ENCODE measurements at places on chromosomes 11 and 22. TPM values are rescaled to one million over a fixed set of nuclear protein-coding genes. Genes with fewer than 3 reads are reported as not detected.

DNA sequence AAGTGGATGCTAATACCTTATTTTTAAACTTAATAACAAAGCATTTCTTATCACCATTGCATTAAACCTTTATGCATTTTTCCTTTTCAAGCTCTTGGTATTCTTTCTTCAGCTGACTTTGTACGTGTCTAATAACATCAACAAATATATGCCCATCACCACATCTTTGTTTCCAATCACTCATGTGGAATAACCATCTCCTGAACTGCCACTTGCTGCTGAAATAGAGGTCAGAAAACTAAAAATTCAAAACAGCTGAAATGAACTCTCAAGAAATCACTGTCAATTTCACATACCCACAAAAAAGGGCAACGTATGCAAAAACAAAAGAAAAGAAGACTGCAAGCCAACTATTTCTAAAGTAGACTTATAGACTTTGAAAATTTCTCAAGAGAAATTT is 7.4 kb downstream of the MSANTD4 start:
- peaks cover 22% of the 10 kb centered on the region for H3K36me3 ChIP-seq
- no peak for DNase-seq
- H3K4me3 ChIP-seq = no peak overlapping the region
- H3K27ac ChIP-seq = no peak overlapping the region

GRCh38 chr22:48091656-48092223 is 1329.3 kb downstream of the TBC1D22A start:
- no peak for DNase-seq
- no peaks in the 10 kb centered on the region for H3K27me3 ChIP-seq
- no peak overlapping the region for H3K4me3 ChIP-seq
- no peaks in the 10 kb centered on the region for H3K36me3 ChIP-seq
- peaks cover 5% of the 10 kb centered on the region for H3K4me1 ChIP-seq

GRCh38 chr11:120208777-120209176 is 2.1 kb upstream of the OAF start:
- no peak overlapping the region for H3K27ac ChIP-seq
- no peak overlapping the region for H3K4me3 ChIP-seq
- no peaks in the 10 kb centered on the region for H3K36me3 ChIP-seq
- DNase-seq = no peak
- H3K27me3 ChIP-seq = peaks cover 7% of the 10 kb centered on the region
- peaks cover 23% of the 10 kb centered on the region for H3K4me1 ChIP-seq

The OR5P2 gene
- not detected for total RNA-seq

- peak overlapping the region; percentile 47 for H3K4me3 ChIP-seq
- no peaks in the 10 kb centered on the region for H3K36me3 ChIP-seq
- H3K4me1 ChIP-seq = peaks cover 24% of the 10 kb centered on the region
- no peak overlapping the region for H3K27ac ChIP-seq
- DNase-seq = no peak
Observed at GRCh38 chr11:396948-397548, 3.0 kb downstream of the PKP3 start.

GRCh38 chr22:38193580-38193979 is 8.2 kb upstream of the MAFF start:
- no peak for DNase-seq
- no peaks in the 10 kb centered on the region for H3K27me3 ChIP-seq
- H3K27ac ChIP-seq = no peak overlapping the region
- H3K4me1 ChIP-seq = peaks cover 5% of the 10 kb centered on the region
- no peak overlapping the region for H3K4me3 ChIP-seq

All from CD4-positive, alpha-beta T cell (primary cell).